Neuronal stem cell (in vitro differentiated cells): ENCODE measurements at places on chromosomes 1 and 21.

GRCh38 chr1:8684590-8684989 is 132.8 kb downstream of the RERE start:
- no peak for DNase-seq

DNA sequence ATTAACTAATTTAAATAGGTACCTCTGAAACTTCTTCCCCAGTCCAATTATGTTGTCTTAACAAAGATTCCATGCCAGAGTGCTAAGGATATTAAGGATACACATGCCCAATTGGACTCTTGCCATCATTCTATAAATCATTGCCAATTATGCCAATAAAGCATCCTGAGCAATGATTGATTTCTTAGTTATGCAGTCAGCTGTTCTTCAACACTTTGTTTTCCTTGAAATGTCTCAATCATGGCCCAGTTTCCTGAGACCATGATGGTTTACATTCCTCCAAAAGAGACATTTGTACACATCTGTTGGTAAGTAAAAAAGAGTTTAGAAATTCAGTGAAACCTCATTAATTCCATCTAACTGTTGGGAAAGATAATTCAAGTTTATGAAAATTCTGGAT is 180.4 kb upstream of the PKN2 start:
- DNase-seq: no peak

DNA sequence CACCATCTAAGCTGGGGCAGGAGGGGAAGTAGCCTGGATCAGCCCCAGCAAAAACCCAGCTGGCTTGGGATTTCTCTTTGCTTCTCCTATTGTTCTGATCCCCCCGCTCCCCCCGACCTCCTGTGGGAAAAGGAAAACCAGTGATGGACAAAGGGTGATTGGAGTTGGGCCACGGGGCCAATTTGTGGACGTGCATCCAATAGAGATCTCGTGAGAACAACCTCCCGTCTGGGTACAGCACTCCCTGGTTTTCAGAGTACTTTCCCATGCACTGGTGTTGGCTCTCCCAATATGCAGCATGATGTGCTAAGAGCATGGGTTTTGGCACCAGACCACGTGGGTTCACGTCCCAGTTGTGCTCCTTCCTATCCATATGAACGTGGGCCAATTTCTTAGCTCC is 9.0 kb downstream of the BLACAT1 start:
- no peak for DNase-seq

DNA sequence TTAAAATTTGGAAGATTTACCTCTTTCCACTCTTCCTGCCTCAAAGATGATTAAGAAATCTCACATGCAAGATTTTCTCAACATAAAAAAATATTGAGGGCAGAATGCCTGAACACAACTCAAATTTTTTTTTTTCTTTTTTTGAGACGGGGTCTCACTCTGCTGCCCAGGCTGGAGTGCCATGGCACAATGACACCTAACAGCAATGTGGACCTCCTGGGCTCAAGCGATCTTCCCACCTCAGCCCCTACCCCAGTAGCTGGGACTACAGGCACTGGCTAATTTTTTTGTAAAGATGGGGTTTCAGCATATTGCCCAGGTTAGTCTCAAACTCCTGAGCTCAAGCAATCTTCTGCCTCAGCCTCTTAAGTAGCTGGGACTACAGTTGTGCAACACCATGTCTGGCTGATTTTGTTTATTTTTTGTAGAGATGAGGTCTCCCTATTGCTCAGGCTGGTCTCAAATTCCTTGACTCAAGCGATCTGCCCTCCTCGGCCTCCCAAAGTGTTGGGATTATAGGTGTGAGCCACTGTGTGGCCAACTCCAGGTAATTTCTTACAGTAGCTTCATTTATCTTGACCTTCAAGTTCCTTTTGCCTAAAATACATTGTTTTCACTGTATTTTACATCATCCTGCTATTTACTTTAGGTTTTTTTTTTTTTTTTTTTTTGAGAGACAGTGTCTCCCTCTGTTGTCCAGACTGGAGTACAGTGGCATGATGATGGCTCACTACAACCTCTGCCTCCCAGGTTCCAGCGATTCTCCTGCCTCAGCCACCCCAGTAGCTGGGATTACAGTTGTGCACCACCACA is 10.4 kb downstream of the NUCKS1 start:
- DNase-seq: no peak

- peak; percentile 67 for DNase-seq
Measured at GRCh38 chr1:210250998-210251679, 18.5 kb downstream of the SERTAD4 start.

- no peak for DNase-seq
Measured at GRCh38 chr1:95003433-95003738, 69.4 kb downstream of the ALG14 start.

GRCh38 chr1:13469343-13469742 is 44.5 kb downstream of the LRRC38 start:
- no peak for DNase-seq
